ENCODE measurements at places on chromosomes 5 and 9.

- no peak for DNase-seq
Observed at GRCh38 chr5:73482383-73483136, 15.7 kb upstream of the BTF3 start.

GRCh38 chr5:154868702-154869101 is 10.3 kb downstream of the CNOT8 start:
- no peak for DNase-seq

DNA sequence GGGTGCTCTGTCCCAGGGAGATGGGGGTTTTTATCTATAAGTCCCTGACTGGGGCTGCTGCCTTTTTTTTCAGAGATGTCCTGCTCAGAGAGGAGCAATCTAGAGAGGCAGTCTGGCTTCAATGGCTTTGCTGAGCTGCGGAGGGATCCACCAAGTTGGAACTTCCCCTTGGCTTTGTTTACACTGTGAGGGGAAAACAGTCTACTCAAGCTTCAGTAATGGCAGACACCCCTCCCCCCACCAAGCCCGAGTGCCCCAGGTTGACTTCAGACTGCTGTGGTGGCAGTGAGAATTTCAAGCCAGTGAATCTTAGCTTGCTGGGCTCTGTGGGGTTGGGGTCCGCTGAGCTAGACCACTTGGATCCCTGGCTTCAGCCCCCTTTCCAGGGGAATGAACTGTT is 375.8 kb downstream of the RAB3C start:
- no peak for DNase-seq

DNA sequence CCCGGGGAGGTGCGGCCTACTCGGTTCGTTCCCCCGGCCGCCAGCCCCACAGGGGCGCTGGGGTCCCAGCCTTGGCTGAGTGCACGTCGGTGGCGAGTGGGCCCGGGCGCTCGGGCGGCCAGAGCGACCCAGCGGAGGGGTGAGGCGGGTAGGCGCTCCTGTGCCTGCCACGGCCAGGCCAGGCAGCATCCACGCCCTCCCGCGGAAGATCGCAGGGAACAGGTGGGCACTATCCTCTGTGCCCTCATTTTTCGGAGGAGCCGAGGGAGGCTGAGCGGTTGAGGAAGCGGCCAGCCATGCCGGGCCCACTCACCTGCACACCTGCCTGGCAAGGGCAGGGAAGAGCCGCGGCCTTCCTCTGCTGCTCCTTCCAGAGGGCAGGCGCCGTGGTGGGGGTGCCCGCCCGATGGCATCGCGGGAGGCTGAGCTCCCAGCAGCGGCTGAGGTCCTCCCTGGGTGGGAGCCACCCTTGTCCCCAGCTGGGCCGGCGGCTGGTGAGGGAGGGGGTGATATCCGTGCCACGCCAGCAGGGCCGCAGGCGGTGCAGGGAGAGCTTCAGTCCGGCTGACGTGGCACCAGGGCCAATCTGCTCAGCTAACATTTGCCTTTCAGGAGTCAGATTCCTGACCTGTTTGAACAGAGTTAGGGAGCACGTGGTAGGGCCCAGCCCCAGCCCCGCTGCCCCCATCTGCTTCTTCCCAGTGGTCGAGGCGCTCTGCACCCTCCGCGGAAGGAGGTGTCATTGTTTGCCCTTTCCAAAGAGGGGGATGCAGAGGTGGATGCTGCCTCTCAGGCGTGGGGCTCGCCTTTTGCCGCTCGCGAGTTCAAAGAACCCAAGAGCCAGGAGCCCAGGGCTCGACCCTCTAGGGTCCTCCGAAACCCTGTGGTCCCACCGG is 1.6 kb upstream of the SEC16A start:
- no peak for DNase-seq

- no peak for DNase-seq
Observed at GRCh38 chr5:109695005-109695926, 5.5 kb downstream of the MAN2A1 start.

DNA sequence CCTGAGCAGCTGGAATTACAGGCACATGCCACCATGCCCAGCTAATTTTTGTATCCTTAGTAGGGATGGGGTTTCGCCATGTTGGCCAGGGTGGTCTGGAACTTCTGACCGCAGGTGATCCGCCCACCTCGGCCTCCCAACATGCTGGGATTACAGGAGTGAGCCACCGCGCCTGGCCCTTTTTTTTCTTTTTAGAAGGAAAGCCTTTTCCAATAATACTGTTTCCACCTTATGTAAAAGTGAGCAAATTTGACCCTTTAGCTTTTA is 23.7 kb upstream of the F2R start:
- no peak for DNase-seq

All from activated CD4-positive, alpha-beta T cell treated with anti-CD3 and anti-CD28 coated beads for 1 hour (primary cell).